NCI-H446 (cell line): ENCODE measurements at places on chromosomes 3 and 15.

GRCh38 chr3:124299831-124300230 is 307.9 kb upstream of the ROPN1 start:
- no peak for DNase-seq

- no peak for DNase-seq
Measured at GRCh38 chr3:162626172-162626571, 1129.6 kb downstream of the OTOL1 start.

DNA sequence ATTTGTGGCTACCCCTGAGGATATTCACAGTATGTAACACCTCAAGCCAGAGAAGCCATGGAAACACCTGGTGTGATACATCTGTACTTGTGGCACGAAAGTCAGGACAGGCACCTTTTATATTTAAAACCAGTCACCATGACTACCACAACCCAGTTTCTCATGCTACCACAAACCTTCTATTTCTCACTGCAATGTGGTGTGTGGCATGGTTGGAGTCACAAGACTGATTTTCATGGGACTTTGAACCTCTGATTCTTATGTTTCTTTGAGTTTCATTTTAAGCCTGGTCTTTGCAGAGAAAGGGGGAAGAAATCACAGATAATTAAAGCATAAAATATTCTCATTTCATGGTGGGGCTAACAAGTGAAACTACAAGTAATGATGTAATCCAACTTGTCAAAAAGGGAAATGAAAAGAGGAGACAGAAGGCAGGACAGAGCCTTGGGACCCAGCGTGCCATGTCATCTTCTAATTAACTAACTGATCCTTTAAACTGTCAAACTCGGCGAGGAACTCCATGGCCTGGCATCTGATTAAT is 175.9 kb downstream of the PDZRN3 start:
- DNase-seq: no peak

- DNase-seq: no peak
Measured at GRCh38 chr3:74119221-74119620, 494.5 kb upstream of the PDZRN3 start.

DNA sequence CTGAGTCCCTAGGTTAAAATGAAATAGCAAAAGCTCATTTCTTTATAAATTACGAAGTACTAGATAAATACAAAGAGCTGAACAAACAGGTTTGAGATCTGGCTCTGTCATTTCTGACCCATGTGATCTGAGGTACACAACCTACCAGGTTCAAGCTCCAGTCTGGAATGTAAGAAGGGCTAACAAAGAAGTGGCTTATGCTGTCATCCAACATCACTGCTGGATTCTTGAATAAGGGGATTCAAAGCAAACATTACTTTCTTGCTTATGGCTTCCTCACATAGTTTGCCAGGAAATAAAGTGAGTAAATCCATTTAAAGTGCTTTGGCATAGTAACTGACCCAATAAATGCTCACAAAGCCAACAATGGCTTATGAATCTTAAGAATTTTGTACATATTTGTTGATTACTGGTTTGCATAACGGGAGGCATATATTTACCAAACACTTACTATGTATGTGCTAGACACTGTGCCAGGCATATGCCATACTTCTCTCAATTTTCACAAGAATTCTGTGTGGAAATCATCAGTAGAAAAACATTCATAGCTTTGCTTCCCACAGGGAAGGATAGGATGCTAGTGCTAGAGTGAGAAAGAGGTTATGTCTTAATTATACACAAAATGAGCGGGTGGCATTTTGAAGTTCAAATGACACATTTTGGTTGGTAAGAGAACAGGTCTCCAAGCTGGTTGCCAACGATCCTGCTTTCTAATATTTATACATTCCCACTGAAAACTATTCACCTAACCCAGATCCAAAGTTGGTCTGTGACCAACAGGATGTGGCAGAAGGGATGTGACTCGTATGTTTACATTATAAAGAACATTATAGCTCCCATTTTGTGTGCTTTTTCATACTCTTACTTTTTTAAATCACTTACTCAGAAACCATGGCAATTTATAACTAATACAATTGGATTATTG is 38.7 kb upstream of the CSPG5 start:
- no peak for DNase-seq

GRCh38 chr3:123286308-123287023 is 84.7 kb downstream of the SEC22A start:
- DNase-seq: peak; percentile 45

DNA sequence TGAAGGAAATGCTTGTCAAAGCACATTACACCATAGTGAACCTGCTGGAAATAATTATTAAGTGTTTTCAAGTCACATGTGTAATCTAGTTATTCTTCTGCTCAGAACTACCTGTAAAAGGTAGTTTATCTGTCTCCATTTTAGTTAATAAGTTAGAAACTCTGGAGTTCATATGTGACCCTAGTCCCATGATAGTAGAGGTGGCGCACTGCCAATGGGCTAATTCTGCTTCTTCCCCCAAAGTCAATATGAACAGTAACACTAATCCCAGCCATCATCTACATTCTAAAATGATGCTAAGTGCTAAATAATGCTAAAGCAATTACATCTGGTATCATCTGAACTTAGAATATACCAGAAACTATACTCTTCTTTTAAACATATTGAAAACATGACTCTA is 361.0 kb upstream of the NECTIN3 start:
- DNase-seq: no peak

- DNase-seq: no peak
Measured at GRCh38 chr15:100373120-100373896, 31.5 kb upstream of the ADAMTS17 start.

DNA sequence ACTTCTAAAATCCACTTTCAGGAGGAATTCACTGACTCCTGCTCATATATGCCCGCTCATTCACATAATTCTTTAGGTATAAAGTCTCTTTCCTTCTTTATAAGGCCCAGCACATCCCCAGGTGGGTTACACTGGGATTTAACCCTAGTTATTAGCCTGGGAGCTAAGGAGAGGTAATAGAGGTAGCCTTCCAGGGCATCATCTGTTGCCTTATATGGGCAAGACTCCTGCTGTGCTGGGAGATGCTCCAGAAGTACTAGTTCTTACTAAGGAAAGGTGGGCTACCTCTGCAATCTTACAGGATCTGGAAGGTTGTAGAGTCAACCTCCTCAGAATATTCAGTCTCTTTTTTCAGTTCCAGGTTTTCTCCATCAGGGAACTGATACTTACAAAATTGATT is 13.1 kb upstream of the IFT57 start:
- DNase-seq: no peak

DNA sequence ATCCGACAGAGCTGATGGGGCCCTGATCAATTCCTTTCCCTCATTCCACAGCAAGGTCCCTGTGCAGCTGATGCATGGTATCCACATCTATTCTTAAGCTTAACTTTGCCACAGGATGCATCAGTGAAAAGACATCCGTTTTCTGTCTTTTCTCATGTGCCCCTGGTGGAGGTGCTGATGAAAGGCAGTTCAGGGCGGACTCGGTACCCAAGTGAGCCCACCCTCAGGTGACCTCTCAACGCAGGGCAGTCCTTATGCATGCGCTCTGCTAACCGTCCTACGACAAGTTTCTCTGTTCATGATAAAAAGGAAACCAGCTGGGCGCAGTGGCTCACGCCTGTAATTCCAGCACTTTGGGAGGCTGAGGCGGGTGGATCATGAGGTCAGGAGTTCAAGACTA is 251.4 kb downstream of the ADAMTS17 start:
- DNase-seq: no peak

- no peak for DNase-seq
Measured at GRCh38 chr3:118946449-118946848, 88.2 kb downstream of the IGSF11 start.
